ENCODE measurements at places on chromosomes 1 and 21.

- no peak for DNase-seq
Observed at GRCh38 chr1:8663915-8664329, 153.5 kb downstream of the RERE start.

DNA sequence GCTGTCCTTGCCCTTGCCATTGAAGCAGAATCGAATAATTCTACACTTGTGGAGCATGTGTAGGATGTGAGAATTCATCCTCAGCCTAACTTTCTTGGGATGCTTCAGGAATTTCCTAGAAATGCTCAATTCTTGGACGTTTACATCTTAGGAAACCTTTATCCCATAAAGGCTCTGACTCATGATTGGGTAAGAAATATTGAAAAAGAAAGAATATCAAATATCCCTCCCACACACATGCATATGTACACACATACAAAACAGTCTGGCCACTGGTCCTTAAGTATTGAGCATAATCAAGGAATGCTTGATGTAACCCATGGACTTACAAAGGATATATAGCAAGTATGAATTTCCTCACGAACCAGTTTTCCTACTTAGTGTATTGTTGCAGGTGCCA, 83.9 kb upstream of the IPO9 start:
- no peak for DNase-seq

DNA sequence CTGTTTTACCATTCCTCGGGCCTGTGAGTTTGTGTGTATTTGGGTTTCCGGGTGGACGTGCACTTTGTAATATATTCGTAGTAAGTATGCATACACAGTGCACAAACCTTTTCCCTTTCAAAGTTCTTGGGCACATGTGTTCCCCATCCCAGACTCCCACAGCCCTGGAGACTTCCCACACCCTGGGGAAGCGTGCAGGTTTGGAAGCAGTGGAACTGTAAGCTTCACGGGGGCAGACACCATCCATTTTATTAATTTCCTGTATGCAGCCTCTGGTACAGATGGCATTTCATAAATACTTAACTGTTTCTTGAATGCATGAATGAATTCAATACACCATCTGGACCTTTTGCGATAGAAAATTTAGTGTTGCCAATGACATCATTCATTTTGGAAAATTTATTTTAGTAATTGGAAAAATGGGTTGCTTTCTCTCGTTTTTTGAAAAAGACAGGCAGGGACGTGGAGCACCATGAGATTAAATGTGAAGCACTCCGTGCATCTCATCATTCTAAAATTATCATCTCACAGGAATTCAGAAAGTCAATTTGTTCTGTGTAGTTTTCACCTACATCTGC, 10.8 kb downstream of the ETS2 start:
- DNase-seq: no peak

- DNase-seq: no peak
Observed at GRCh38 chr1:156794506-156795373, 21.9 kb downstream of the SH2D2A start.

- DNase-seq: no peak
Observed at GRCh38 chr1:40661678-40662077, 3.8 kb downstream of the RIMS3 start.

GRCh38 chr1:168966217-168966616, 140.3 kb upstream of the ATP1B1 start:
- no peak for DNase-seq

- DNase-seq: no peak
Observed at GRCh38 chr1:59543211-59543668, 246.3 kb downstream of the FGGY start.

- no peak for DNase-seq
Observed at GRCh38 chr1:194437135-194437534, 1250.7 kb upstream of the B3GALT2 start.

DNA sequence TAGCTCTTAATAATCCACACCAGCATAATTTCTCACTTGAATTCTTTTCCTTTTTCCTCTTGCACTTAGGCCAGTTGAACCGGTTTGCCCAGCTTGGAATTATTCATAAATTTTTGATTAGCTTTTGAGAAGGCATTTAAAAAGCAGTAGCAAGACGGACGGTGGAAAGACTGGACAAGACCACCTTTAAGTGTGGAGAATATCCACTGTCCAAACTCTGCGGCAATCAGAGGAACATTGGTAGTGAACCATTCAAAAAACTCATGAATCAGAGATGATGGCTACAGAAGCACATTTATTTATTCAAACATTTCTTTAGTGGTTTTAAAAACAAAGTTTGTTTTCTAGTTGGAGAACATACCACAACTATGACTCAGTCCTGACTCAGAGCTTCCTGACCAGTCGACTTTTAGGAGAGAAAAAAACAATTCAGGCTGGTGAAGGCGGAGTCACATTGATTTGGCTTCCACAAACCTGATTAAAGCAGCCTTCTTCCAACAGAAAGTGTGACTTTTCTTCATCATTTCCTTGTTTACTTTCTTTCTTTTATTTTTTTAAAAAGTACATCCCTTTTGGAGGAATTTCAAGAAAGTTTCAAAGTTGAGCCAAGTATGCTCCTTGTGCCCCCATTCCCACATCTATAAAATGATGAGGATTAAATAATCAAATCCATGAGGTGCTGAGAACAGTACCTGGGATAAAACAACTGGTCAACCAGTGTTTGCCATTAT, 128.8 kb downstream of the ADSS2 start:
- no peak for DNase-seq

- DNase-seq: peak; percentile 15
Observed at GRCh38 chr1:246907472-246907871, 24.3 kb downstream of the AHCTF1 start.

GRCh38 chr1:11868331-11868980, 9.7 kb upstream of the NPPB start:
- DNase-seq: no peak

DNA sequence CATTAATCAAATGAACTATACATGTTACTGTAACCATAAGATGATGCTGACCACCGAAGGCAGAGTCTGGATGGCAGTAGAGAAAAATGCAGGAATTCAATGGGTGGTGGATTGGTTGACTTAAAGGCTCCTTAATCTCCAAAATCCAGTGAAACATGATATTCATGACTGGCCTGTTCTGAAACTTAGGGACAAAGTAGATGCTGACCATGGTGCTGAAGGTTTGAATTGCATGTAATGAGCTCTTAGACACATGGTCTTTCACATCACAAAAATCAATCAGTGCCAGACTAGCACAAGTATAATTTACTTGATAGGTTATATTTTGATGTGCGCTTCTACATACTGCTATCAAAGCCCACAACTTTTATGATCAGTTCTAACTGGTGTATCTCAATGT, 30.9 kb upstream of the NTMT2 start:
- peak; percentile 41 for DNase-seq

DNA sequence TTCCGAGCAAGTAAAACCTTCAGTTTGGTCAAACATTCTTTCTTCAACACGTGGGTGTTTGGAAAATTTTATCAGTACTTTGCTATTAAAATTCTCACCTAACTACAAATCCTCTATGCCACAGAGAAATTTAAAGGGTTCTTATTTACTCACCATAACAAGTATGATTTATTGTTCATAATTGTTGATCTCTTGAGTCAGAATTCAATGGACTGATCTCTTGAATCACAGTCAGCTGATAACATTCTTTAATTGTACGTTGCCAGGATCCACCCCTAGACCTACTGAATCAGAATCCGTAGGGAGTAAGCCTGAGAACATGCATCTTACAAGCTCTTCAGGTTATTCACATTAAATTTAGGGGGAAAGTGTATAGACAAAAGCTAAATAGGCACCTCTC, 51.2 kb downstream of the DIPK1A start:
- DNase-seq: no peak

DNA sequence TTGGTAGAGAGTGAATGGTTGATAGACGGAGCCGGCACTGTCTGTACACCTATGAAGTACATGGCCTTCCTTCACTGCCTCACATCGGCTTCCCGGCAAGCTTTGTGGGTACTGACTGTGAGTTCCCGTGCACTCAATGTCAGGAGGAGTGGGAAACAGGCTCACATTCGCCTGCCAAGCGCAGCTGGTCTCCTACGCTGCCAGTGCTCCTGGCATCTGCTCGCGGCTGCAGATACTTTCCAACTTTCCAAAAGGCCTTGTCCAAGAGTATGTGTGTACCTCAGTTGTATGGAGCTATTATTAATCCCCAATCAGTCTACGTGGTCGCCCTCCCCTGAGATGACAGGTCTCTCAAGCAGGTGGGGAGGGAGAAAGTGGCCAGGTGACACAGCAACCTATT, 180.8 kb downstream of the ZSCAN20 start:
- no peak for DNase-seq

- no peak for DNase-seq
Observed at GRCh38 chr1:203180611-203181330, 5.1 kb upstream of the MYBPH start.

- no peak for DNase-seq
Observed at GRCh38 chr1:41566274-41566885, 81.9 kb upstream of the EDN2 start.

- DNase-seq: no peak
Observed at GRCh38 chr1:90340606-90341005, 345.7 kb downstream of the ZNF326 start.

DNA sequence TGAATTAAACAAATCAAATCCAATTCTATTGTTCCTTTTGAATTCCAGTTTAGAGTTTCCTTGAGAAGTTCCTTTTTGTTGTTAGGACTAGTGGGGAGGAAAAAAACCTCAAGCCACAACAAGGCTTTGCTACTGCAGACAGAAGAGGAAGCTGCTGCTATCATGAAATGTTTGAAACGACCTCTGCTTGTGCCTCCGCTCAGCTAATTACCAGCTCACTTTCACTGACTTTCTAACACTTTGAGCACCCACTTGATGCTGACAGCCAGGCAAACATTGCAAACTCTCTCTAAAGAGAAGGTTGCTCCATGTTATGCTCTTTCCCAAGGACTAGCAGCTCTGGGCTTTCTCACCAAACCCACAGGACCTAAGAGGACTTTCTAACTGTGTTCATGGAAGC, 203.9 kb upstream of the PROX1 start:
- no peak for DNase-seq

GRCh38 chr1:70864302-70864701, 183.3 kb downstream of the PTGER3 start:
- DNase-seq: no peak

GRCh38 chr1:81559662-81560350, 240.9 kb upstream of the ADGRL2 start:
- DNase-seq: no peak

All from HAP-1 (cell line).